ENCODE measurements at places on chromosomes 16 and 17.
A peak's percentile ranks its signal among the peaks of the same experiment; 100 is the strongest.

GRCh38 chr17:36011201-36011600 is 6.6 kb downstream of the CCL23 start:
- no peak for DNase-seq

DNA sequence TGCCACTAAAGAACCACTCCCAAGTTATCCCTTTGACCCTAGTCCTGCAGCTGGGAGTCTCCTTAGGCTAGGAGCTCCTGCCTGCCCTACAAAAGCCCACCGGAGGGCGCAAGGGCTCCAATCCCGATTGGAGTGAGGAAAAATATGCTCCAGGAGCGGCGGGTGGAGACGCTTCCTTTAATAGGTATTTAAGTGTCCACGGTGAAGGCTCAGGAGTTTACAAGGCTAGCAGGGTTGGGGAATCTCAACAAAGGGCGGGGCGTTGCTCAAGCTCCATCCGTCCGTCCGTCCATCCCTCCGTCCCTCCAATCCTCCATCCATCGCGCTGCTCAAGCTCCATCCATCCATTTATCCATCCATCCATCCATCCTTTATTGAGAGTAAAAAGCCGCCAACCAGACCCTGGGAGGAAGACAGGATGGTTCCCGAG is 556 bp upstream of the SPNS1 start:
- peak; percentile 77 for DNase-seq

DNA sequence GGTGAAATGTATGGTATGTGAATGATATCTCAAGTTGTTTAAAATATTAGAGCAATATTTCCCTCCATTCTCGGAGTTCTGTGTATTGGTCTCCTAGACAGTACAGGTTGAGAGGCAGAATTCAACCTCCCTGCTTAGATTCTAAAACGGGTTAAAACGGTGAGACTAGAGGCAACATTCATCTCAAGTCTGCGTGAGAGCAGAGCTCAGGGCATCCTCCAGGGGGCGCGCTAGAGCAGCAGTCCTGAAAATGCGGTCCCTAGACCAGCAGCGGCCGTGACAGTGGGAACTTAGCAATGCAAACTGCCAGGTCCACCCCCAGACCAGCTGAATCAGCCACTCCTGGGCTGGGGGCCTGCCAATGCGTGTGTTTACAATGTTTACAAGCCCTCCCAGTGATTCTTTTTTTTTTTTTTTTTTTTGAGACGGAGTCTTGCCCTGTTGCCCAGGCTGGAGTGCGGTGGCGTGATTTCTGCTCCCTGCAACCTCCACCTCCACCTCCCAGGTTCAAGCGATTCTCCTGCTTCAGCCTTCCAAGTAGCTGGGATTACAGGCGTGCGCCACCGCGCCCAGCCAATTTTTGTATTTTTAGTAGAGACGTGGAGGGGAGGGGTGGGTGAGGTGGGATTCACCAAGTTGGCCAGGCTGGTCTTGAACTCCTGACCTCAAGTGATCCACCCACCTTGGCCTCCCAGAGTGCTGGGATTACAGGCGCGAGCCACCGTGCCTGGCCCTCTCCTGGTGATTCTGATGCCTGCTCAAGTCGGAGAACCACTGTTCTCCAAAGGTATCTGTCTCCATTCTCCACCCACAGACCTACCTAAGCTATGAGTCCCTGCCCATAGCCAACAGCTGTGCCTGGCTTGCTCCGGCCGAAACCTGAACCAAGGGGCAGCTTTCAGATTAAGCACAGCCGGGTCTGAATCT is 24.2 kb downstream of the KLHL36 start:
- peak; percentile 89 for DNase-seq

- no peak for DNase-seq
These were observed 71.9 kb upstream of the TEKT1 start for GRCh38 chr17:6903326-6903900.

- no peak for DNase-seq
These were observed 183.6 kb downstream of the MYO1D start for GRCh38 chr17:32693194-32693897.

Data from SJSA1 (cell line).